Natural killer cell treated with Interleukin-12 subunit alpha and Interleukin-12 subunit beta and Interleukin-15 and Interleukin-18, amount 100 ng/mL, for 72 hours (primary cell): ENCODE measurements at places on chromosomes 7 and 10. TPM values are rescaled to one million over a fixed set of nuclear protein-coding genes. Genes with fewer than 3 reads are reported as not detected.

The FAM25G gene
- total RNA-seq, result not detected

The LDB3 gene
- not detected for total RNA-seq

DNA sequence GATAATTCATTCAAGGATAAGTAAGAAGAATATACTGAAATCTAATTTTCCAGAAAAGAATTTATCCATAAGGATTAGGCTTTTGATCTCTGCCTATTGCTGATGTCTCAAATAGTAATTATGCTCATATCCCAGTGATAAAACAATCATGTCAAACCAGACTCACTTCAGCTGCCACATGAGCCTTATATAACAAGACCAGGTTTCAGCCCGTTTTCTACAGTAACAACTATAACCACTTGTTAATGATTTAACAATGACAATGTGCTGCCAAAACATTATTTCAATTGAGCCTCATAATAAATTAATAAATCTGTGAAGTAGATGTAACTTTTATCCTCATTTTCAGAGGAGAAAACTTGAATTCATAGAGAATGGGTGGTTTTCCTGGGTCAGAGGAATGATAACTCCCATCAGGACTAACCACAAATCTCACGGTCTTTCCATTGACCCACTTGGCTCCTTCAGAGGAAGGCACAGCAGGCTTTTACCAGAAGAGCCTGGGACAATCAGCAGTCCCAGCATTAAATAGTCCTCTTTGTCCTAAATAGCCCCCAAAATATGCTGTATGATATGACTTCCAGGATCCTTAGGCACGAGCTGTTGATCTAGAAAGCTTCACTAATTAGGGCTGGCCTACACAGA is 42.5 kb upstream of the SLIT1 start:
- DNase-seq, result no peak
- peaks cover 20% of the 10 kb centered on the region for H3K4me1 ChIP-seq
- H3K27ac ChIP-seq, result no peak overlapping the region

DNA sequence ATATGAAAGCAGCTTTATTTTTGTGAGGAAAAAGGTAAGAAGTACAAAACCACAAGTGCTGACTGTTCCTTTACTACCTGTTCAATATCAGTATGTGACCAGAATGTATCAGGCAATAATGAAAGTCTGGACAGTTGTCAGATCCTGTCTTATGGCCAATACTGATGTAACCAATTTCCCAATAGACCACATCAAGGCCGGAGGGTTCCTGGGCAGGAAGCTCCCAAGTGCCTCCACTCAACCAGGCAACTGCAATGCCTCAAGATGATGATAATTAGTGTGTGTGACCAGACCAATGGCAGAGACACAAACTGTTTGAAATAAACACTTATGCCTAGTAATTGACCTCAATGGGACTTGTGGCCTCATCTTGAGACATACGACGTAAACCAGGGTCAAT is 149.4 kb upstream of the ASAH2 start:
- H3K27me3 ChIP-seq, result no peaks in the 10 kb centered on the region
- no peak overlapping the region for H3K4me3 ChIP-seq
- DNase-seq, result no peak
